DMS79 treated with DMSO at 0.1 percent for 48 hours (cell line): ENCODE measurements at places on chromosomes 6 and 20.

DNA sequence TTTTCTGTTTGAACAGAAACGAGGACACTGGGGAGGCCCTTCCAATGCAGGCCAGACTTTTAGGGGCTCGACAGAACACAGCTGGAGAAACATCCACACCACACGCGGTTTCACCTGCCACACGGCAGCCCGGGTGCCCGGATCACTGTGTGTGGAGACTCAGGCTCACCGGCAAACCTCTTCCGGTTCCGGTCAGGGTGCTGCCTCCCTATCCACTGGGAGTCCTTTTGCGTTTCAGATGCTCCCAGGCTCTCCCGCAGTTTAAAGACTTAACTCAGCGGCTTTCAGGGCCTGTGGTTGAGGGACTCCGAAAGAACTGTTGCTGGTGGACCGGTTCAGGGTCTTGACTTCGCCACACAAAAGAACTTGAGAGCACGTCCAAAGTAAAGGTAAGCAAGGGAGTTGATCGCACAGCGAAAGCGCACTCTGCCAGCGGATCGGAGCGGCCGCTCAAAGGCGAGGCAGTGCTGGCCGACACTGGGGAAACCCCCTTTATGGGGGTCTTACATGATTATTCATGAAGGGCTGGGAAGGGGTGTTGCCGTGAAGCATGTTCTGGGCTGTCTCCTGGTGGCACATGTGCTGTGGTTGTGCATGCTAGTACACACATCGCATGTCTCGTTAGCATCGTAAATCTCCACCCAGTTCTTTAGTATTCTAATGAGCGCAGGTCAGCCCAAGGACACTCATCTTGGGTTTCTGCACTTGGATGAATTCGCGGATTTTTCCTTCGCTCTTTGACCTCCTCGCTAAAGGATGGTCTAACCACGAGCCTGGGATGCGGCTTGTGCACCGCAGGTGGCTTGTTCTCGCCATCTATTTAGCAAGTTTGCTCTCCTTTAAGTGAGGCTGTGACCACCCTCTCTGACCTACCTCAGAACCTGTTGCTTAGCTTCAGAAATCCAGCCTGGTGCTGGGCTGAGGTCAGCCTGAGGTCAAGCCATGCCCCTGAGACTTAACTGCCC lies 180.3 kb downstream of the CDH26 start:
- DNase-seq = peak; percentile 56

GRCh38 chr20:16273812-16274555 lies 299.3 kb downstream of the KIF16B start:
- DNase-seq = no peak

DNA sequence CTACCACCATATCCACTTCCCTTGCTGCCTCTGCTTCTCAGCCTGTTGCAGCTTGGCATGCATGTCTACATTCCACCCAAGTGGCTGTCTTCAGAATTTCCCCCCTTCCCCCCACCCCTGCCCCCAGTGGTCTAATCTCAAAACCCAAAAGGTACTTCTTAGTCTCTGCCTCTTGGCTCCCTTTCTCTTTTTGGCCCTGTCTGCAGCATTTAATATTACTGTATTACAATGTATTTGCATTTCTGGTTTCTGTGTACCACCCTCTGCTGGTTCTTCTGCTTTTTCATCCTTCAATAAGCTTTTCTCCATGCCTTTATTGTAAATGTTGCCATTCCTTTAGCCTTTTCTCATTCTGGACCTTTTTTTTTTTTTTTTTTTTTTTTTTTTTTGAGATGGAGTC lies 43.0 kb downstream of the RPRD1B start:
- DNase-seq = no peak

GRCh38 chr20:54189630-54190029 lies 15.8 kb upstream of the CYP24A1 start:
- DNase-seq = no peak

GRCh38 chr6:169849396-169849795 lies 98.0 kb downstream of the ERMARD start:
- no peak for DNase-seq

DNA sequence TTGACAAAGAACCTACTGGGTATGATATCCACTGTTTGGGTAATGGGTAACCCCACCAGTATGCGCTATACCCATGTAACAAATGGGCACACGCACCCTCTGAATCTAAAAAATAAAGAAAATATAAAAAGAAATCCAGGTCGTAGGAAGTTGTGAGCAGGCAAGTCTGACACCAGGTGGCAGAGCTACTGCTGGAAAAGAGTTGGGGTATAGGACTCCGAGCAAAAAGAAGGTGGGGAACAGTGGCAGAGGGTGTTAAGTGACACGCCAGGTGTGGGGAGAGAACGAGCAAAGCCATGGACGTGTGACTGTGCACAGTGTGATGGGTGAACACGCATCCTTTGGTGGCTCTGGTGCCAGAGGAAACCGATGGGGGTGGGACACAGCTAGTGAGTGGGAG lies 46.7 kb downstream of the NOX3 start:
- no peak for DNase-seq

DNA sequence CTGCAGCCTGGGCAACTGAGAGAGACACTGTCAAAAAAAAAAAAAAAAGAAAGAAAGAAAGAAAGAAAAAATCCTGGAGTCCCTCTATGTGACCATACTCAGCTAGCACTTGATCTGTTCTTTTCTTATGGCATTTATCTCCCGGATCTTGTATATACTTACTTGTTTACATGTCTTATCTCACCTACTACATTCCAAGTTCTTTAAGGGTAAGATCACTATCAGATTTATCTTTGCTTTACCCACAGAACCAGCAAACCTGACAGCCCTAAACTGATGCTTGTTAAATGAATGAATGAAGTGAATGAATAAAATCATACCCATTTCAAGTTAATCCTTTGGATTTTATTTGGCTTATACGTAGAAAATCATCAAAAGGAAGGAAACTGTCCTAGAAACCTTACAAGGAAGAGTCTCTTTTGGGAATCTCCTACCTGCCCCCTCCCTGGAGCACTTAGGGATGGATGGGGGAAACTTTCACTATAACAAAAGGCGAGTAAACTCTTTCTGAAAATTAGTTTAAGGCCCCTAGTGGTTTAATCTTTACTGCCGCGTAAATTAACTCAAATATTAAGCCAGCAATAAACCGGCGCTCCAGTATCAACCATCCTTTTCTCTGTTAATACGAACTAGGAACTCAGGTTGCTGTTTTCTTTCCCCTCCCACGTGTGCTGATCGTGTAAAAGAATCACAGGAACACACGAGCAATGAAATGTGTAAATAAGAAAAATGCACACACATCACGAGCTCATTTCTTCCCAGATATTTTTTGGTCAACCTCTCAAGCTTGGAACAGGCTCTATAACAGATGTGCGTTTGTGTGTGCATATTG lies 1.3 kb upstream of the UTRN start:
- no peak for DNase-seq

GRCh38 chr20:61244213-61244612 lies 7.8 kb upstream of the CDH4 start:
- DNase-seq = no peak

GRCh38 chr20:37245216-37246150 lies 16.1 kb downstream of the GHRH start:
- DNase-seq = peak; percentile 77

- no peak for DNase-seq
These were observed 28.8 kb downstream of the AK9 start for GRCh38 chr6:109662192-109662591.

- DNase-seq = no peak
These were observed 491.3 kb downstream of the MAFB start for GRCh38 chr20:40197691-40198090.

DNA sequence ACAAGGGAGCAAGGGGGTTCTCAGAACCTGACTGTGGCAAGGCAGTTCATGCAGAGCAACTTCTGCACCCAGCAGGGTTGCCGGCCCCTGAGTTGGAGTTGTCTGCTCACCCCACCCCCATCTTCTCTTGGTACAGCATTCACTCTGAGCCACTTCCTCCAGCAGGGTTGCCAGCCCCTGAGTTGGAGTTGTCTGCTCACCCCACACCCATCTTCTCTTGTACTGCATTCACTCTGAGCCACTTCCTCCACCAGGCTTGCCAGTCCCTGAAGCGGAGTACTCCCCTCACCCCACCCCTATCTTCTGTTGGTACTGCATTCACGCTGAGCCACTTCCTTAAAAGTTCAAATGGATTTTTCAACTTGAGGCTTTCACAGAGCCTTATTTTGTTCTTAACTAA lies 79.7 kb upstream of the SYNDIG1 start:
- no peak for DNase-seq

DNA sequence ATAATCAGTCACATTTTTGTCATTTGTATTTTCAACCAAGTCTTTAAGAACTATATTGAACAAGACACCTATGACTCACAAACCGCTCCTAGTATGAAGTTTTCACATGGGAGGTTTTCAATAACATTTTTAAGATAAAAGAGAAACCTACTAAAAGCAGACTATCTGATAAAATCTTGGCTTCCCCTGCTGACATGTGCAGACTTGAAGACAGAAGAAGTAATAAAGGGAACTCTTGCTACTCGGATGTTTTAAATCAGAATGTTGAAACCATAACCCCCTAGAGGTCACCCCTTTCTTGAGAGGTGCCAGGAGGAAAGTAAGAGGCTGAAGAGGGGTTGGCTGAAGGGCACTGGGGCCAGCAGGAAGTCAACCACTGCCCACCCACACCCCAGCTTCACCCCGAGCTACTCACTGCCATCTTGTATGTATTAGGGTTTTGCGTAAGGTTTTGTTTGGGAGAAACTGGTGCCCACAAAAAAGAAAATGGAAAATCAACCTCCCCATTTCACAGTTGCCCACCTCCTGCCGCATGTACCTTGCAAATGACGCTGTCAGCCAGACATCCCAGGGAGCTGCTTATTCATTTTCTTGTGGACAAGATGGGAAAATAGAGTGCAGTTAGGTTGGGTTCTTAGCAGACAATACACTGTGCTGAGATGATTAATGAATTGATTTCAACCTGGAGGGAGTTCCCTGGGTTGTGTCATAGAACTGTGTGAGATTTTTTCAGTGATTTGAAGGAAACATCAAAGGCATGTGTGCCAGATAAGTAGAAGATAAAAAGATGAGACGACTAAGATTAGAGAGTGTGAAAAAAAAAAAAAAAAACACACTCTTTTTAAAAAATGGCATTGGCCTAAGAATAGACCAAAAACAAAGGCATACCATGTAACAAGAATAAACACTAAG lies 83.2 kb upstream of the TAB2 start:
- no peak for DNase-seq

GRCh38 chr6:75377386-75377785 lies 92.8 kb upstream of the TMEM30A start:
- no peak for DNase-seq

GRCh38 chr6:139572001-139572400 lies 197.6 kb upstream of the CITED2 start:
- no peak for DNase-seq

- no peak for DNase-seq
These were observed 12.3 kb upstream of the HMGN4 start for GRCh38 chr6:26525838-26526237.

GRCh38 chr6:124963831-124964763 lies 1.9 kb downstream of the RNF217 start:
- no peak for DNase-seq

- no peak for DNase-seq
These were observed 6.4 kb upstream of the MTRES1 start for GRCh38 chr6:107021446-107022185.

DNA sequence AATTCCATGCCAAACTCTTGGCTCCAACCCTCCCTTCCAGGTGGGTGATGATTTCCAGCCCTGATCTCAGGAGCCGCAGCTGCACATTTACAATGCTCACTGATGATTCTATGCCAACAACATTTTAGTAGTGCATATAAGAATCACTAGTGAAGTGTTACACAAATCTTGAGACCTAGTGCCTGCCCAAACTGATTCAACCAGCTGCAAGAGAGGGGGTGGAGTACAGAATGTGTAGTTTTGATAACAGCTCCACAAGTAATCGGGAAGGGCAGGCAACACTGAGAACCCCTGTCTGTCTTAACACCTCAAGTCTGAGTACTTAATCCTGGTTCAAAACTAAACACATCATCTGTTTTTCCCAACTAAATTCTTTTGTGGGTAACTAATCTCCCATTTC lies 91.7 kb downstream of the PRDM1 start:
- DNase-seq = no peak

DNA sequence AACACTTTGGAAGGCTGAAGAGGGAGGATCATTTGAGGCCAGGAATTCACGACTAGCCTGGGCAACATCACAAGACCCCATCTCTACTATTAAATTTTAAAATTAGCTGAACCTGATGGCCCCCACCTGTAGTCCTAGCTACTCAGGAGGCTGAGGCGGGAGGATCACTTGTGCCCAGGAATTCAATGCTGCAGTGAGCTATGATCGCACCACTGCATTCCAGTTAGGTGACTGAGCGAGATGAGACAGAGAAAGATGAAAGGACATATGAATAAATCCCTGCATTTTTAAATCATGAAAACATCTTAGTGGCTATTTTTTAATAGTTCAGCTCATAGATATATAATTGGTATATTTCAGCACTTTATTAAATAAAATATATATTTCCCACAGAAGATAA lies 93.8 kb downstream of the GPR63 start:
- no peak for DNase-seq

GRCh38 chr20:59805786-59806577 lies 127.5 kb downstream of the SYCP2 start:
- no peak for DNase-seq

DNA sequence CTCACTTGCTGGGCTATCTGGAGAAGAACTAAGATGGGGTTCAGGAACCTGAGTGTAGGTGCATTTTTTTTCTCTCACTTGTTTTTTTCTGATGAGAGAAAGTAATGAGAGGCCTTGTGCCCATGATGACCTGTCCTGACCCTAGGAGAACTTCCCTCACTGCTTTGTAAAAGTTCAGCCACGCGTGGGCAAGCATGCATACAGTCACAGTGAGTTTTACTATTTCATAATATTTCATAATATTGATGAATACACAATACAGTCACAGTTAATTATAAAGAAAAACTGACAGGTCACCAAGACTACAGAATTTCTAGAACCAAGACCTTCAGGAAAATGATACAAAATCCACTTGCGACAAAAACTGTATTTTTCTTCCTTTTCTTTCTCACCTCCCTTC lies 111.8 kb downstream of the MAP7 start:
- DNase-seq = no peak

GRCh38 chr6:10315658-10316372 lies 99.1 kb downstream of the TFAP2A start:
- DNase-seq = no peak

DNA sequence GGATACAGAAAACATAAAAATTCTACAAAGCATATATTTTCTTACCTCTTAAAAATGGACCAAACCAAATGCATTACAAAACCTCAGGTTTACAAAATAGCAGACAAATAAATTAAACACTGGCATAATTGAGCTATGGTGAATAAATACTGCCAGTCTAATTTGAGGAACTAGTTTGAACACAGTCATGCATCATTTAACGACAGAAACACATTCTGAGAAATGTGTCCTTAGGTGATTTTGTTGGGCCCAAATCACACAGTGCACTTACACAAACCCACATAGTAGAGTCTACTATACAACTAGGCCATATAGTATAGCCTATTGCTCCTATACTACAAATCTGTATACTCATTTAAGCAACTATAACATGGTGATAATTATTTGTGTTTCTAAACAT lies 215.6 kb downstream of the FOXC1 start:
- DNase-seq = no peak

- DNase-seq = no peak
These were observed 9.0 kb downstream of the RRBP1 start for GRCh38 chr20:17673084-17673483.

GRCh38 chr6:90820436-90820835 lies 233.6 kb upstream of the MAP3K7 start:
- DNase-seq = no peak
